ENCODE measurements at places on chromosomes 1 and 21. TPM values are rescaled to one million over a fixed set of nuclear protein-coding genes. Genes with fewer than 3 reads are reported as not detected.
A peak's percentile ranks its signal among the peaks of the same experiment; 100 is the strongest.

The AMY1A gene
- total RNA-seq, result not detected

The CCSAP gene
- total RNA-seq, result 14.4 TPM

The SPRR4 gene
- total RNA-seq, result not detected

- no peak for DNase-seq
Observed at GRCh38 chr1:111323231-111323630, 32.6 kb downstream of the CHIA start.

GRCh38 chr1:229716069-229716468, 90.0 kb downstream of the URB2 start:
- DNase-seq, result no peak

GRCh38 chr21:40507978-40508377, 339.0 kb downstream of the DSCAM start:
- no peak for DNase-seq

GRCh38 chr1:209900734-209901133, 37.3 kb upstream of the SYT14 start:
- DNase-seq, result peak; percentile 46

- no peak for DNase-seq
Observed at GRCh38 chr1:18977428-18977827, 21.0 kb upstream of the IFFO2 start.

DNA sequence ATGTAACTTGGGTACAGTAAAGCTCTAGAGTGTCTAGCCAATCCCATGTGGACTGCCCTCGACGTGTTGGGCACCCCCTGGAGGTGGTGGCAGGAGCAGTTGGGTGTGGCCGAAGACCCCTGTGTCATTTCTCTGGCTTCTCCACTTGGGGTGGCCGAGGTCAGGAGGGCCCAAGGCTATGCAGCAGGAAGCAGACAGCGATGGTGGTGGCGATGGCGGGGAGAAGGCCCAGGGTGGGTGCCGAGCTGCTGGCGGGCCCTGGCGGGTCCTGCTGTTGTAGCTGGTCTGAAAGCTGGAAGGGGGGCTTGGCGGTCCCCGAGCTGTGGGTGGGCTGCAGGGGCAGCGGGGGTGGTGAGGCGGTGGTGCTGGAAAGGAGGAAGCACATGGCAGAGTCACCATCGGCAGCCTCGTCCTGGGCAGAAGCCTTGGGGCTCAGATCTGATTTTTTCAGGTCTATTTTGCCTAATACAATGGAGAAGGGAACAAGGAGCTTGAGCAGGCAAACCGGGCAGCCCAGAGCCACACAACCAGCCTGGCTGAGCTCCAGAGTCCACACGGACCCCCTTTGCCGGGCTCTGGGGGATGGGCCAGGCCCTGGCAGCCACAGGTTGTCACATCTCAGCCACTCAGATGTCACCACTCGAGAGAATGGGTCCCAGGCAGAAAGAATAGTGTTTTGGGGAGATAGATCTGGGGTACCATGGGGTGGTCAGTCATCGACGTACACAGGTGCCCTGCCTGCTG, 231.3 kb downstream of the TRABD2B start:
- no peak for DNase-seq

DNA sequence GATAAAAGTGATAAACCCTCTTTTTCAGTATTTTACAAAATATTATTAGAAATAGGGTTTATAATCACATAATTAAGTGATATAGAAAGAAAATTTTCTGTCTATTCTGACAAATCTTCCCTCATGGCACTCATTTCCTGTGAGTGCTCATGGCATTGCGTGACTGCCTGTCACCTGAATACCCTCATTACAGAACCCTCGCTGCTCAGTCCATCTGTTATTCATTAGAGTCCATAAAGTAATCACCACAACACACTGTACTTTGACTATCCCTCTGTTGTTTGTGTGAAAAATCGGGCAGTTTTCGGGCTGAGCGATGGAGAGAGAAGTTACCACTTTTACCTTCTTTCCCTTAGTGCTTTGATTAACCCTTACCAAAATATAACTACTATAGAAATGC, 100.4 kb upstream of the BRINP3 start:
- no peak for DNase-seq

DNA sequence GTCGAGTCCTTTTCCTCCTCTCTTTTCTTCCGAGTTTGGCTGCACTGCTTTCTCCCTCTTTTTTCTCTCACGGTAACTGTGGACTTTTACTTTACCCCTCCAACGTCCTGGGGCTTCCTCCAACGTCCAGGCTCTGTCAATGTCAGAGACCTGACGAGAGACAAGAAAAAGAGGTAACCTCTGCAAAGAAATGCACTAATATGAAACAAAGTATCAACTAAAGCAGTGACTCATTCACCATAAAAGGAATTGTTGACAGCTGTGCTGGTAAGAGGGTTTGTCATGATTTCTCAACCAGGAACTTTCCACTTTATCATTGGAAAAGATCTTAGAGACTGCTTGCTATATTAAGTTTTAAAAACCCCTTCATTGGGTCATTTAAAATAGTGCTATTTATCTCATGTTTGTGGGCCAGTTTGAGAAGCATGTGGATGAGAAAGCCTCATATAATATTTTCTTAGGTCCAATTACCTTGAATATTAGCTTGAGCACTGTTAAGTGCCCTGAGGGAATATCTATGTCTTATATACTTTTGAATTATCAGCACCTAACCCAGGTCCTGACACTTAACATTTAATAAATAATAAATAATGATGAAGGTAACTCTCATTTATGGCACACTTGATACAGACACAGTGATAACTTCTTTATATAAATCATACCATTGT, at the start of gene GBP2:
TSS of gene GBP2 (minus strand) at position 202 of the 668 bp plus-strand sequence. CDS start 4,148 bp downstream, outside the sequence.
- no peak for DNase-seq

- no peak for DNase-seq
Observed at GRCh38 chr1:151255381-151255780, 847 bp downstream of the PSMD4 start.

DNA sequence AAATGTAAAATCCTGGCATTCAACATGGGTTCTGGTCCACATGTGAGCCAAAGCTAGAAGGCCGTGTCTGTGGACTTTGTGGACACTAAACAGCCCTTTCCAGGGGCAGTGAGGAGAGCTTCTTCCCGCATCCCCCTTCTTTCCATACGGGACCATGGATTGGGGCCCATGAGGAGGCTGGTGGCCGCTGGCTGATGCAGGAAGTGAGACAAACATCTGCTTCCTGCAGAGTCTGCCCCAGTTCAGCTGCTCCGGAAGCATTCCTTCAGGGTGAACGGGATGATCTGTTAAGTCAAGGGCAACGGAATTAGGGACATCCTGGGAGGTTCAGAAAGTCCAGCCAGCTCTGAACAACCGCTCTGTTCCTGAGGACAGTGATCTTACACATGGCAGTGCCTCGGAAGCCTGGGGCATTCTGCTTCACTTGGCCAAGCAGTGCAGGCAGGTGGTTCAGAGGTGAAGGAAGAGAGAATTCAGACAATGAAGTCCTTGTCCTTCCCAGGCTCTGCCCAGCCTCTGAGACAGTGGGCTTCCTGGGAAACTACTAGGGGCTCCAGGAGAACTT, 1.5 kb downstream of the CA6 start:
- no peak for DNase-seq

- DNase-seq, result peak; percentile 39
Observed at GRCh38 chr1:219542828-219543518, 69.9 kb downstream of the ZC3H11B start.

DNA sequence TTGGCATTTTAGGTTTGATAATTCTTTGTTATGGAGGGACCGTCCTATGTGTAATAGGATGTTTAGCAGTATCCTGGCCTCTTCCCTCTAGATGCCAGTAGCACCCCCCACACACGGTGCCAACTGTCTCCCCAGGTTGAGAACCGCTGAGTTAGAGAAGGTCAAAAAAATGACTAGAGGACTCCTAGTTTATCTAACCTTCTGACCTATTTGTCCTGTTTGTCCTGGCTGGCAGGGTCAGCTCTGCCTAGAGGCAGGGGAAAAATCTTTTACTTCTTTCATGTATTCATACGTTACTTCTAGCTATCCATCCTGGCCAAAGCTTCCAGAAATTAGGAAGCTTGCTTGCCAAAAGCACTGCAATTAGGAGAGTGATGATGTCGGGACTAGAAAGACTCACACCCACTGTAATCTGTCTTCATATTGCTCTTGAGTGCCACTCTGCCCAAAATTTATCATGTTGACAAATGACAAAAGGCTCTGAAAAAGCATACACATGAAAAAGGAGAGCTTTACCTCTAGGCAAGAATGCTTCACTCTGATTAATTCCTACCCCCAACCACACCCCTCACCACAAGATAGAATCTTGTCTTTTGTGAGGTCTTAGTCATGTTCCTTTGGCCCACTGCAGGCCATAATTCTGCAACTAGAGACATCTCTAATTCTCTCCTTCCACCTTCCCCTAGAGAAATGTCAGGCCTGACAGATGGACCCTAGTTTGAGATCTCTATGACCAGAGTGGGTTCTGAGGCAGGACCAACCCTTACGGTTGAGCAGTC, 14.4 kb upstream of the AKR1A1 start:
- DNase-seq, result no peak

DNA sequence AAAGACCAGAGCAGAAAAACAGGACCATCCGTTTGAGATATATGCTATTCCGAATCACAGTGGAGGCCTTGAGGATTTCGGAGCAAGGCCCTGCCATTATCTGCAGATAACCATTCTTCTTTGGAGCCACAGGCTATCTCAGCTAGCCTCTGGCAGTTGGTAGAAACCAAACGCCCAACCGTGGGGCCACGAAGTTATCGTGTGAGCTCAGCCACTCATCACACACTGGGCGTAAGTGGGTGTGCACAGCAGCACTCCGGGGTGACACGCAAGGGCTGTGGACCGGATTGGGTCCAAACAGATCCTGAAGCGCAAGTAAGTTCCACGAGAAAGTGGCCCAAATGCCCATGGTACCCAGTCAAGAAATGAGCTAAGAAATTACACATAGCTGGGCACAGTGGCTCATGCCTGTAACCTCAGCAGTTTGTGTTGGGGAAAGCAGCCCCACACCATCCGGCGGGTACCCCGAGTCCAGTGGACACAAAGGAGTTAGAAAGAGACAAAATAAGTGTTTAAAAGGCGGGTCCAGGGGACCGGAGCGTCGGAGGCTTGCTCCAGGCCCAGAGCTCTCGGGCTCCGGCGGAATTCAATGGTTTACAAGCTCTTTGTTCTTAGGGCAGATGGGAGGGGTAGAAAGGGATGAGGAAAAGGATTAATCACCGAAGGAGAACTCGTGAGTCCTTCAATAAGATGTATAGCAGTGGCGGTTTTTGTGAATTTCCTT, 130.6 kb downstream of the LIPI start:
- DNase-seq, result no peak

DNA sequence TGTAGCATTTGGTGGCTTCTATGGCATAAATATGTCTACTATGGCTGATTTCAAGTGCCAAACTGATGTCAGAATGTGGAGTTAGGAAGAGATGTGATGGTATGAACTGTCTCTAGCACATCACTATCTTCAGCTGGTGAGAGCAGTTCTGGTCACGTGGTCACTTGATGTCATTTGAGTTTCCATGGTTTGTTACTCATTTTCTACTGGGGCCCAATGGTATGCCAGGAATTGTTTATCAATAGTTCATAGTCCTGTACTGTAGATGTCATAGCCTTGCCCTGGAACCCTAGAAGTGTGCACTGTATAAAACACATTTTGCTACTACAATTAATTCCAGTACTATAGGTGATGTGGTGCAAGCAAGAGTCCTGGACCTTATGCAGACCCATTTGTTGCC, 153.7 kb downstream of the PDE4B start:
- no peak for DNase-seq
